ENCODE measurements at places on chromosomes 12 and 14. TPM values are rescaled to one million over a fixed set of nuclear protein-coding genes. Genes with fewer than 3 reads are reported as not detected.

The OSBPL8 gene
- total RNA-seq = 64.3 TPM

DNA sequence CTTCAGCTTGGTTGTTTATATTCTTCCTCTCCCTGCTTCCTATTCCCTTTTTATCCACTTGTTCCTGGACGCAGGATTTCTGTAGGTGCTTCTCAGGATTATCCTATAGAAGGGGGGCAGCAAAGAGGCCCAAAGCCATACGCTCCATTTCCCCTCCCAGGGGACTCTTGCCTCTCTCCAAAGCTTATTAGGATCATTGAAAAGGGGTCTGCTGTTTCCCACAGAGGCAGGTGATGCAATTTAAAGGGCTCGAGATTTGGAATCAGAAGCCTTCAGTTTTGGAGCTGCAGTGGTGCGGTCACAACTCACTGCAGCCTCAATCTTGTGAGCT is 31.5 kb upstream of the SYNDIG1L start:
- DNase-seq = no peak

DNA sequence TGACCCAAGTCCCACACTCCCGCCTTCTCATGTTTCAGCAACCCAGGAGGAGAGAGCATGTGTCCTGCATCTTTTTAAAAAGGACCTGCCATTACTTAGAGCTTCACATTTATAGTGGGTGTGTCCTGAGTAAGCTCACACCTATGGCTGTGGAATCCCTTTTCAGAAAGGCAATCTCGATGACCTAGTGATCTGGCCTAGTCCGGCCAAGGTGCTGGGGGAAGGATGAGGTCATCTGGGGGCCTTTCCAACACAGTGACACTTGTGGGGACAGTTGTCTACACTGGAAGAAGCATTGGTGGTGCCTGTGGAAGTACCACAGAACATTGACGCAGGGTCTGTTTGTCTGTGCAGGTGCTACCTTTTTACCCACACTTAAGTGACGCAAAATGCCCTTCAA is 8.2 kb downstream of the TCP11L2 start:
- DNase-seq = no peak

GRCh38 chr12:52007158-52007921 is 594 bp downstream of the TAMALIN start:
- no peak for DNase-seq

DNA sequence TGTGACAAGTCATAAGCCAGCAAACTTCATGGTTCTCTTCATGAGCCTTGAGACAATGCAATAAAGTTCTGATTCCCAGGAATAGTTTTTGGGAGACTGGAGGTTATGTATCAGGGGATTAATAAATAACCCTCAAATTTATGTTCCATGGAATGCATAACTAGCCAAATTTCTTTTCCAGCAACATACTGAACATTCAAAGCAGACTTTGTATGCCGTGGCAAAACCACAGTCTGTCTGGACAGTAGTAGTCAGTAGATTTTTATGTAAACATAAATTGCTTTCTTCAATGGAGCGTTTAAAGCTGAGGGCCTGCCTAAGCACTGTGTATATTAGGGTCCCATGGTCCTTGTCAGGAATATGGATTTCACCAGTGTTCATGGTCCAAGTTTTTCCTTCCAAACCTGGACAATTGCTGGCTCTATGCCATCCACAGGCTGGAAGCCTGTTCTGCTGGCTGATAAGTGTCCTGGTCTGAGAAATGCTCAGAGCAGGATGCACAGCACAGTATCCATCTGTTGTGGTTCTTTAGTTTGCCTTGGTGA is 144.9 kb downstream of the SRGAP1 start:
- DNase-seq = no peak
